ENCODE measurements at places on chromosomes 13 and 19.

- no peak for DNase-seq
These were observed 12.4 kb downstream of the PRR36 start for GRCh38 chr19:7861619-7862412.

DNA sequence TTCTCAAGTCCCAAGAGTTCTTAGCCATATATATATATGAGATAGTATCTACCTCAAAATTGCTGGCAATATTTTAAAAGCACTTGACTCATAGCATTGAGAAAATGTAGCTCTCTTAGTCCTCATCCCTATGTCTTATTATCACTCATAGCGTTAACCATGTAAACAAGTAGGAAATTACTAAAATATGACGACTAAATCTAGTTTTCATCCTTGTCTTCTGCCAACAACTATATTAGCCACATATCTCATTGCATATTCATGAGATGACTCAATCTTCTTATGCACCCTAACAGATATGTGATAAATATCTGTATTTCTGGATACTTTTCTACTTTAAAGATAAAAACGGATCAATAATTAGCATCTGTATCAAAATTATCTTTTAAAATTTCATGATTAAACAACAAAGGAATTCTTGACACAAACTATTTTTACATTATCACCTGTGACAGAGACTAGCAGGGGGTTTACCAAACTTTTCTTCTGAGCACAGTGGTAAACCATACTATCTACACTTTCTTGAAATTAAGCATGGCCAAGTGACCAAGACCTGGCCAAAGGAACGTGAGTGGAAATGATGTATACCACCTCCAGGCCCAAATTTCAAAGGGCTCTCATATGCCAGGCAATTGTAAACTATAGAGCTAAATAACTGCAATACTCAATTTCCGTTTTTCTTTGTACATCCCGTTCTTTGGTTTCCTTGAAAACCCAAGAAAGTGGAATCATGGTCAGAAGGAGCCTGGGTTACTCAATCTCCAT, 45.7 kb downstream of the ZC3H13 start:
- no peak for DNase-seq

DNA sequence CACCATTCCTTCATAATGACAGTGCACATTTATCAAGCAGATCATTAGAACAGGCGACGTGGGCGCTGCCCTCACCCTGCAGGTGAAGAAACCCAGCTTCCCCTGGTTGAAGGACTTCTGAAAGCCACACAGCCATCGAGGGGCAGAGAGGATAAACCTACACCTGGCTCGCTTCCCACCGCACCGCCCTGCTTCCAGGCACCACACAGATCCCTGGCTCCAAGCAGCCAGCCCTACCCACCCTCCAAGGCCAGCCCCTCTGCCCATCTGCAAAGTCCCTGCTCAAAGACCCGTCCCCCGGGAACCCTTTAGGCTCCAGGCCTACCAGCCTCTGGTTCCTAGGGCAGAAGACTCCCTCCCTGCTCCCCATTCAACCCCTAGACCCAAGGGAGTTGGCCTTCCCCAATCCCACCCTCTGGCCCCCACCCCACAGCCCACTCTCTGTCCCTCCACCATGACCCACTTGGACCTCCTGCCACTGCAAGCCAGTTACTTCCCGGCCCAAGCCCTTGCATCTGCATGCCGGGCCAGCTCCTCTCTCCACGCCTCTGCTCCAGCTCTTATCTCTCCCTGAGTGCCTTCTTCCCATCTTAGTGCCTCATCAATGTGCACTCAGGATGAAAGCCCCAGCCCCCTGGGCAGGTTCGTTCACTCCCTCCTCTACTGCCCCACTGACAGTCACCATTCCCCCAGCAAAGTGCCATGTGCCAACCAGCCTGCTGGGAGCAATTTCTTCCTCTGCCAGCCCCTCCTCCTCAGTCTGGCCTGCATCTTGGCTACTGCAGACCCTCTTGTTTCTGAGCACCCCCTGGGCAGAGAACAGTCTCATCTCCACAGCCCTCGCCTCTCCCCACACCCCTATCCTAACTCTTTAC, 28.0 kb downstream of the PEPD start:
- no peak for DNase-seq

DNA sequence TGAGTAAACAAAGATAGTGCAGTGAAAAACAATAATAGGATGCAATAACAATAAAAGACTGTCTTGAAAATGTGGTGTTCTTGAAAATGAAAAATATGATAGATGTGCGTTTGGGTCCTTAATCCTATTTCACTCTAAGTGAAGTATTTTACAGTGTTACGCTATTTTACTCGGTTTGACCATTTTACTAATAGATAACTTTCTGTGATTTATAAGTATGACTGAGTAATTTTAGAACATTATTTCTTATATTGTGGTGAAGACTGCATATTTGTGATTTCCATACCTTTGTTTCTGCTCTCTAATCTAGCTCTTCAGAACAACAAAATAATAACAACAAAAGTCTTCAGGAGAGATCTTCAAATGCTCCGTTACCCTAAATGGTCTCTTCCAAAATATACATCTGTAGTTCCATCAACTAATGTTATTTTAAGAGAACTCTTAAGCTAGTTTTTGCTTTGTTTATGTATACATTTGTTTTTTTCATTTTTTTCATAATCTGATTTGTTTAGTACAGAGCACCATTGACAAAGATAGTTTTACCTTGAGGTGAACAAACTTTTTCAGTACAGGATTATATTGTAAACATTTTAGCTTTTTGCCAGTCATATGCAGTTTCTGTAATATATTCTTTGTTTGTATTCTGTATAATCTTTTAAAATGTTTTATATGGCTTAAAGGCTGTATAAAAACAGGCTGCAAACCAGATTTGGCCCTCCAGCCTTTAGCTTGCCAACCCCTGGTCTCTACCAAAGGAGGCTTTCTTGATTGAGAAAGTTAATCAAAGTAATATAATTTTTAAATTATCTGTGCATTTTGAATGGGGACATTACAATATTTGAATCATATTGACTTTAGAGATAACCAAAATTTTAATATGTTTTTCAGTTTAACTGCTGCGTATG, 1572.7 kb upstream of the PRR20A start:
- no peak for DNase-seq

GRCh38 chr19:45677351-45678230, 9.6 kb downstream of the GIPR start:
- peak; percentile 51 for DNase-seq

- DNase-seq: no peak
These were observed 16.5 kb downstream of the NFIX start for GRCh38 chr19:13011653-13012389.

DNA sequence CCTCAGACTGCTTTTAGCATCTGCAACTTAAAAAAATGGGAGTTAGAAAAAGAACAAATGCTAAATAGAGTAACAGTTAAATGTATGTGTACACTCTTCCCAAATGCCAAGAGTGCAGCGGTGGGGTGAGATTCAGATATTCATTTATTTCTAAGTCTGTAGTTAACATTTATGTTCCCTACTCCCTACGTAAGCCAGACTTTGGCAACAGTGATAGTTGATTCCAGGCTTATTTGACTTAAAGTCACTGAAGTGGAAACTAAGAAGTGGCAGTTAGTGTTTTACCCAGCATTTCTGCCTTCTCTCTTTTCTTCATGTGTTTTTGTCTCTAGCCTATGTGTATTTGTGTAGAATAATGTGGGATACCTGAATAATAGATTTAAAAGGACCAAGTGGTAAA, 4.5 kb downstream of the MIR17HG start:
- DNase-seq: no peak

GRCh38 chr19:41408256-41408655, 10.6 kb downstream of the BCKDHA start:
- DNase-seq: peak; percentile 21

- no peak for DNase-seq
These were observed 5.0 kb upstream of the YJU2 start for GRCh38 chr19:4241824-4242430.

- no peak for DNase-seq
These were observed 27.1 kb downstream of the MBNL2 start for GRCh38 chr13:97249093-97249795.

GRCh38 chr19:18657590-18658365, 20.9 kb downstream of the KLHL26 start:
- DNase-seq: peak; percentile 54

DNA sequence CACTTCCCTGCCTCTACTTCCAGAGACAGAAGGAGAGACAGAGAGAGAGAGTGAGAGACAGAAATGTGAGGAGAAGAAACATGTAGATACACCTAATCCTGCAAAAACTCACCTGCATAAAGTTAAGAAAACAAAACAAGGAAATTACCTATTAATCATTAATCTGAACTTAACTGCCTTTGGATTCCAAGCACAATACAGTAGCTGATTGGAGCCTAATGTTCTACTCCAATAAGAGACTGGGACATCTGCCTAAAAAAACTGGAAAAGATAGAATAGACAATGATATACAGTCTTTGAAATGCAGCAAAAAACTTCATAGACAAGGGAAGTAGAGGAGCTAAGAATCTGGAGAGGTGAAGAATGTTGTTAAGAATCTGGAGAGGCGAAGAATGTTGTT, 910.2 kb upstream of the SLC10A2 start:
- no peak for DNase-seq

GRCh38 chr19:28010656-28011055, 1202.3 kb downstream of the UQCRFS1 start:
- DNase-seq: no peak

DNA sequence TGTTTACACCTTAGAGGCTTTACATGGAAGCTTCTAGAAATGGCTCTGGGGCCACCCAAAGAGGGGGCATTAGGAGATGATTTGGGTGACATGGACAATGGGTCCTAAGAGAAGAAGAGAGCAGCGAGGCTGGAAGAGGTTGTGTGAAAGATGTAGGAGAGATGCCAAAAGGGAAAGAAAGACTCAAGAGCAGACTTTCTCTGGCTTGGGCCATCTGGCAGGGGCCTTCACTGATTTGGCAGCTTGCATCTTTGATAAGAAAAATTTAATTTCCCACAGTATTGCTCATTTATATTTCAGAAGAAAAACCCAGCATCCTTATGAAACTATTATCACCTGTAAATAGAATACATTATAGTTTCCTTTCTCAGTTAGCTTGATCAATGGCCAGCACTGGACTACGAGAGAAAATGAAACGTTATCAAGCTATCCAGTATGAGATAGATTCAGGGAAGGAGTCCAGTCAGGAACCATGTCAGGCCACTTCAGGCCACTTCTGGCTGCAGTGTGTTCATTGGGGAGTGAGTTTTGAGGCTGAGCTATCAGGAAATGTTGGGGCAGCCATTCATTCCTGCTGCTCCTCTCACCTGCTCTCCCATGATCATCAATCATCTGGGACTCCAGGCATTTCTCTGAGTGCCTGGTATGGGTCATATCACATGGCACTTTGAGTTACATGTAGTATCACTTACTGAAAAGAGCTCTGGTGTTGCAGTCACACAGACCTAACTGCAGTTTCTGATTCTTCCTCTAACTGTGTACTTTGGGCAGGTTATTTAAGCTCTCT, 10.3 kb downstream of the SCEL start:
- peak; percentile 22 for DNase-seq

- DNase-seq: no peak
These were observed 98.2 kb upstream of the MCF2L start for GRCh38 chr13:112870737-112871287.

- DNase-seq: no peak
These were observed 12.1 kb upstream of the MYCBP2 start for GRCh38 chr13:77338961-77339401.

DNA sequence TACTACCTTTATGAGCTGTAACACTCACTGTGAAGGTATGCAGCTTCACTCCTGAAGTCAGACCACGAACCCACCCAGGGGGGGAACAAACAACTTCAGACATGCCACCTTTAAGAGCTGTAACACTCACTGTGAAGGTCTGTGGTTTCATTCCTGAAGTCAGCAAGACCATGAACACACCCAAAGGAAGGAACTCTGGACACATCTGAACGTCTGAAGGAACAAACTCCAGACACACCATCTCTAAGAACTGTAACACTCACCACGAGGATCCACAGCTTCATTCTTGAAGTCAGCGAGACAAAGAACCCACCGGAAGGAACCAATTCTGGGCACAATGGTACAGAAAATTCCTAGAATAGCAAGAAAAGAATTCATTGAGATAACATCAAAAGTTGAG, 1796.5 kb upstream of the MIR17HG start:
- no peak for DNase-seq

DNA sequence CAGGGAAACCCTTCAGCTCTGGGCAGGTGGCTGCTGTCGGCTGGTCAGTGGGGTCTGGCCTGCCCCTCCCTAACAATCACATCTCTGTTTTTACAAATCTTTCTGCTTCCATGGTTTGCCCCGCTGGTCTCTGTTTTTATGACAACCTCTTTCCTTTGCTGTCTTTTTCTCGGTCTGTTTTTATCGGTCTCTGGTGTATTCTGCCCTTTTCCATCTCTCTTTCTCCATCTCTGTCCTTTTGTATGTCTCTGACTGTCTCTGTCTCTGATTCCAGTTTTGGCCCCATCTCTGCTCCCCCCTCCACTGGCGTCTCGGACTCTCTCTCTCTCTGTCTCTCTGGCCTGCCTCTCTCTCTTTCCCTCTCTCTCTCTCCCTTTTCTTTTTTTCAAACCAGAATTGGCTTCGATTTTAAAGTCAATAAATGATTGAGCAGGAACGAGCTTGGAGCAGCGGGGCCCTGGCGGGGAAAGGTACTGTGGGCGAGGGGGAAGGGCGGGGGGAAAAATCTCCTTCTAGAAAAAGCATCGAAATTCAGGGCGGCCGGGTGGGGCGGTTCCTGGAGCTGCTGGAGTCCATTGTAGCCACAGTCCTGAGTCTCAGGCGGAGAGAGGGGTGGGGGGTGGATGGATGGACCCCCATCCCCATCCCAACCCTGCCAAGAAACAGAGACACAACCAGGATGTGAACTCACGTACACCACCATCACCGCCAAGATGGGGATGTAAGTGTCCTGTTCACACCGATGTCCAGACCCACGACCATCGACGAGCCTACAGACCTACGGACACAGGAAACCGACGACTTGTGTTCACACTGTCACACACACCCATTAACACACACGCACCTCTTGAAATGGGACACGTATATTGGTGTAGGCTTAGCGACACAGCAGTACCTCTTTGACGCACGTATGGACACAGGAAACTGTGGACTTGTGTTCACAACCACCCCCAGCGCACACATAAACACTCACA, 3.0 kb downstream of the NFIX start:
- DNase-seq: no peak

GRCh38 chr13:21060338-21061028, 903 bp downstream of the LATS2 start:
- no peak for DNase-seq

- no peak for DNase-seq
These were observed 1.9 kb downstream of the PCSK4 start for GRCh38 chr19:1488282-1488601.

GRCh38 chr13:57408312-57408711, 223.2 kb upstream of the PCDH17 start:
- DNase-seq: peak; percentile 94

GRCh38 chr13:44627441-44627840, 51.3 kb upstream of the TSC22D1 start:
- DNase-seq: no peak

All from NCI-H82 (cell line).